ENCODE measurements at places on chromosomes 12 and 14. TPM values are rescaled to one million over a fixed set of nuclear protein-coding genes. Genes with fewer than 3 reads are reported as not detected.

Gene FAM222A
- polyA plus RNA-seq = 4.1 TPM

Gene BHLHE41
- 6.8 TPM for polyA plus RNA-seq

Gene MFAP5
- polyA plus RNA-seq = 17.4 TPM

Gene CRIP2
- 829 TPM for polyA plus RNA-seq

Gene SPTB
- polyA plus RNA-seq = 60.3 TPM

Gene CLEC6A
- polyA plus RNA-seq = not detected

Gene TMCC3
- 0.69 TPM for polyA plus RNA-seq

Gene NCKAP5L
- polyA plus RNA-seq = 19.4 TPM

Gene HAL
- 0.07 TPM for polyA plus RNA-seq

Gene IAPP
- not detected for polyA plus RNA-seq

Gene CPNE6
- not detected for polyA plus RNA-seq

Gene GPR84
- 0.37 TPM for polyA plus RNA-seq

Gene SLC38A6
- 3.2 TPM for polyA plus RNA-seq

Gene CKB
- polyA plus RNA-seq = 529 TPM

Gene CLSTN3
- 4.2 TPM for polyA plus RNA-seq

Gene SH2B3
- 16.8 TPM for polyA plus RNA-seq

Gene GALNT9
- polyA plus RNA-seq = not detected

Gene LMBR1L
- polyA plus RNA-seq = 17.2 TPM

Gene GLIPR1L1
- not detected for polyA plus RNA-seq

Gene MANSC4
- not detected for polyA plus RNA-seq

Gene YLPM1
- 15.0 TPM for polyA plus RNA-seq

Gene MBIP
- 10.2 TPM for polyA plus RNA-seq

Gene GALC
- polyA plus RNA-seq = 6.1 TPM

Gene RHOJ
- 10.4 TPM for polyA plus RNA-seq

Gene BCL2L14
- polyA plus RNA-seq = not detected

Measured in heart left ventricle (tissue), 16 donors.